ENCODE measurements at places on chromosomes 1 and 21.

- DNase-seq, result no peak
Observed at GRCh38 chr1:192343344-192343743, 26.6 kb downstream of the RGS21 start.

DNA sequence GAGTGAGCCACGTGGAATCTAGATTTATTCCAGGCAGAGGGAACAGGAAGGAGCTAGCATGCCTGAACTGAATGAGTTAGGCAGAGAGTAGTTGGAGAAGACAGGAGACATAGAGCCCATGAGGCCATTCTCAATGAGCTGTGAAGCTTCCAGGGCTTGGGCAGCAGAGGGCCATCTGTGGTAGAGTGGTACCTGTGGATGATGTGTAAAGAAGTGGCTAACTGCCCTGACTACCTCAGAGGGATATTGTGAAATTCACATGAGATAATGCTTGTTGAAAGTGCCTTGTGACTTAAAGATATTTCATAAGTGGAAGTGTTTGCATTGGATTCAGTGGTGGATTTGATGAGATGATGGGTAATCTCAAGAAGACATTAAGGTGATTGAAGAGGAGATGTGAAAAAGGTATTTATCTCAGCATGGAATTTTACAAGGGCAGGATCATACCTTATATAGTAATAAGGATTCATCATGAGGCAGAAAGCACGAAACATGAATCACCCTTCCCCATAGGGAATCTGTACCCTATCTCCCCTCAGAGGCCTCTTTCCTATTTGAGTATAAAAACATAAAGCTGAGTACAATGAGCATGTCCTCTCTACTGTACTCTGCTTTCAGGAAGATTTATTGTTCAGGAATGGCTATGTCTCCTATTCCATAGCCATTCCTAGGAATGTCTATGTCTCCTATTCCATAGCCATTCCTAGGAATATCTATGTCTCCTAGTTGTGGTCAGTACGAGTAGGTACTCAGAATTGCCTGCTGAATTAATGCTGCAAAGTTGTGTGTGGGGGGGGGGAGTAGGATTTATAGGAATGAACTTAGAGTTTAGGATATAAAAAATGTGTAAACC, 146.8 kb downstream of the PAPPA2 start:
- DNase-seq, result no peak

GRCh38 chr1:229156872-229157271, 114.0 kb upstream of the RAB4A start:
- DNase-seq, result no peak

- peak; percentile 50 for DNase-seq
Observed at GRCh38 chr1:35715568-35716002, 3.1 kb downstream of the C1orf216 start.

- DNase-seq, result no peak
Observed at GRCh38 chr1:247430434-247430833, 14.5 kb downstream of the NLRP3 start.

DNA sequence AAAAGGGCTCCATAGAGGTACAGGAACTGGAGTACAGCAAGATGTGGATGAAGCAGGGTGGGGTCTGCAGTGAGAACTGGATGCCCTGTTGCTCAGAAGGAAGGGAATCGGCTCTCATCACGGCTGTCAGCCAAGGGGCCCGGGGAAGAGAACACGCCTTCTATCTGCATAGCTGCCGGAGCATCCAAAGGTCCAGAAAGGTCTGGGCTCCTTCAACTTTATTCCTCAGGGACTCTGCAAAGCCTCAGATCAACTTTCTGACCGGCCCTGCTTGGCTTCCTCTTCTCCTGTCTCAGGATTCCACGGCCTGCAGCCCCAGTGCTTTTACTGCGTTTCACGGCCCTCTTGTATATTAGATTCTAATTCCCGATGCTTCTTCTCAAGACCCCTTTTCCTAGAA, 34.8 kb downstream of the KRTAP19-8 start:
- DNase-seq, result no peak

GRCh38 chr1:64608005-64608650, 136.7 kb upstream of the RAVER2 start:
- no peak for DNase-seq

DNA sequence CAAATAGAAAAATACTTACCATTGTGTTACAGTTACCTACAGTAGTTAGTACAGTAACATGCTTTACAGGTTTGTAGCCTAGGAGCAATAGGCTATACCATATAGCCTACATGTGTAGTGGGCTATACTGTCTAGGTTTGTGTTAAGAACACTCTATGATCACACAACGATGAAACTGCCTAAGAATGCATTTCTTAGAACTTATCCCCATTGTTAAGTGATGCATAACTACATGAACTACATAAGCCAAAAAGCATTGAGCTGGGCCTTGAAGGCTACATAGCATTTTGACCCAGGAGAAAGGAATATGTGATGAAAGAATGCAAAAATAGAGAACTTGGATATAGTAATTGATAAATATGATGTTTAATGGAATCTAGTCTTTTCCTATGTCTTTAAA, 46.4 kb upstream of the JUN start:
- no peak for DNase-seq

GRCh38 chr1:217526636-217527035, 104.3 kb downstream of the GPATCH2 start:
- no peak for DNase-seq

- DNase-seq, result no peak
Observed at GRCh38 chr1:111202707-111203623, 2.5 kb upstream of the DENND2D start.

GRCh38 chr1:58861506-58861905, 77.7 kb upstream of the JUN start:
- DNase-seq, result no peak

- no peak for DNase-seq
Observed at GRCh38 chr21:36310016-36310415, 10.0 kb upstream of the MORC3 start.

GRCh38 chr1:192130175-192130574, 28.1 kb upstream of the RGS18 start:
- no peak for DNase-seq

DNA sequence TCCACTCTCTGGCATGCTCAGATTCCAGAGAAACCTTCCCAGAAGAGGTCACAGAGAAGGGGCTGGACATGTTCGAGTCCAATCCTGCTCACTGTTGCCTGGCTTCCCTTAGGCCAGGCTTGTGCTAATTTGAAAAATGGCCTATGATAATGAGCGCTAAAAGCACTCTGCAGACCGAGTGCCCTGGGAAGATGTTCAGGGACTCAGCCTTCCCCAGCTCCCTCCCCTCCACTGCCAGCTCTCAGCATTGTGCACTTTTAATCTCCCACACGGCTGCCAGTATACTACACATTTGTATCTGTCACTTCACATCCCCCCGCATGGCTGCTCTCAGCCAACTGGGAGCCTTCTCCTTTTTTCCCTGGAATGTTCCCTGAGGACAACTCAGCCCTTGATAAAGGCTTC, 24.1 kb downstream of the FAM163A start:
- no peak for DNase-seq

DNA sequence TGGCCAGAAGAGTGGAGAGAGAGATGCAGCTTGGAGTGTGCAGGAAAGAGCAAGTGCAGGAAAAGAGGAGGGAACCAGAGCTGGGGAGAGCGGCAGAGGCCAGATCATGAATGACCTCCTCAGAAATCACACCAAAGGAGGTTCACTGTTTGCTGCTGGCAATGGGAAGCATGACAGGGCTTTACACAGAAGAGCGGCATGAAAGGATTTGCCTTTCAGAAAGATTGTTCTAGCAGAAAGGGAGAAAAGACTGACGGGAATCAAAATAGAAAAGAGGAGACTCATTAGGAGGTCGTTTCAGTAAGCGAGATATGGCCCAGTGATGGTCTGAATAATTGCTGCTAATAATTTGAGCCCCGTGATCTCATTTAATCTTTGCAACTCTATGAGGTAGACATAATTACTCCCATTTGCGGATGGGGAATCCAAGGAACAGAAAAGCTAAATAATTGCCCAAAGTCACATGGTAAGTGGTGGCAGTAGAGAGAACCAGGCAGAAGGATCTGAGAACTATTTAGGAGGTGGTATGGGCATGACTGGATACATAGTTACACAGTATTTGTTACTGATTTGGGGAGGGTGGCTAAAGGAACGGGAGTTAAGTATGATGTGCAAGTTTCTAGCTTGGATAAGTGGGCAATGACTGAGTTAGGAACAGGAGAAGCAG, 12.5 kb upstream of the HNRNPR start:
- DNase-seq, result no peak

- DNase-seq, result peak; percentile 26
Observed at GRCh38 chr1:231091831-231092301, 51.8 kb upstream of the FAM89A start.

DNA sequence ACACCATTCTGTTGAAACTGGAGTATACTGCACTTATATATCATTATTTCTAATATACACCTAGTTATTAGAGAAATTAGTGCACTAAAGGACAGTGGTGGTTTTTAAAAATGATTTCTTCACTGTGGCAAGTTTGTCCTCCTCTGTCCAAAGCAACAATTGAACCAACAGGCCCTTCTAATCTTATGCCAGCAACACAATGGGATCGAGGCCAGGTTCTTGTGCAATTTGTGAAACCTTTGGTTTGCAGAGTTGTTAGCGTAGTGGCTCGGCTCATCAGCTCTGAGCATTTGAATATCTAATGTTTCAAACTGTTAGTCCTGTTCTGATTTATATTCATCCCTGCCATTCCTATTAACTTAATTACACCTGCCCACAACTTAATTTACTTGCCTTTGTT, 9.9 kb upstream of the LRRC39 start:
- DNase-seq, result no peak

DNA sequence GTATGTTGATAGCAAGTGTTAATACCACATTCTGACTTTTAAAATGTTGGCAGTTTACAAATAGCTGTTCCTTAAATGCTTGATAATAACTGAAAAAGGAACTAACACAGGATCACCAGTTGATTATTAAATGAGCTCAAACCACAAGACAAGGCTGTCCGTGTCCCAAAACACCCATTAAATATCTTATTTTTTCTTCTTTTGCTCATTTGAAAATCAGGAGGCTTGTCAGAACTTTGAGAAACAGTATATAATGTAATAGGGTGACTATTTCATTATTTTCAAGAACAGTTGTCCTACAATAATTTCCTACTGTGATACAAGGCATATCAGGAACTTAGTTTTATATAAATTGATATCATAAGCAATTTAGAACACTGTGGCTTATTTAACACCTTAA, 2.7 kb downstream of the CDKN2C start:
- DNase-seq, result no peak

GRCh38 chr1:234515821-234516241, 36.9 kb upstream of the TARBP1 start:
- no peak for DNase-seq

DNA sequence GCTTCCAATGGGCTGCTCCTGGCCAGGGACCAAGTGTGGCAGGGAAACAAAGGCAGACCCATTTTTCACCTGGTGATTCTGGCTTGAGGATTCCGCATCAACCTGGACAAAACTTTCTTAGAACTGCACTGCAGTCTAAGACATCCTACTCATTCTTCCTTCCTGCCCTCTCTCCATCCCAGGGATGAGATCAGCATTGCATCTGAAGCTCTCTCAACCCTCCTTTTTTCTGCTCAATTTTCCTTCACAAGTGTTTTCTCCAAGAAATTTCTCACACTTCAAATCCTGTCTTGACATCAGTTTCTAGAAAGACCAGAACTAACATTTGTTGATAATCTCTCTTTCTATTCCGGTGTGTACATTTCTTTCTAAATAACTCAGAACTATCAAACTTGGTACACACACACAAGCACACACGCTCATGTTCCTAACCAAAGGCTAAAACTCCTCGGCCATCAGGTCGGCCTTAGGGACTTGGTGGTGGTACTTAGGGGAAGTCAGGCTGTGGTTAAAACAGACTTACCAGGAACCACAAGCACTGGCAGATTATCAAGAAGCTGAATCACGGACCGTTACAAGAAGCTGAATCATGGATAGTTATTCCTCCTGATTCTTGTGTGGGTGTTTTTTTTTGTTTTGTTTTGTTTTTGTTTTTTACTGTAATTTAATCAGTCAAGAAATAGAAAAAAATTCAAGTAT, 21.0 kb upstream of the CXADR start:
- no peak for DNase-seq

DNA sequence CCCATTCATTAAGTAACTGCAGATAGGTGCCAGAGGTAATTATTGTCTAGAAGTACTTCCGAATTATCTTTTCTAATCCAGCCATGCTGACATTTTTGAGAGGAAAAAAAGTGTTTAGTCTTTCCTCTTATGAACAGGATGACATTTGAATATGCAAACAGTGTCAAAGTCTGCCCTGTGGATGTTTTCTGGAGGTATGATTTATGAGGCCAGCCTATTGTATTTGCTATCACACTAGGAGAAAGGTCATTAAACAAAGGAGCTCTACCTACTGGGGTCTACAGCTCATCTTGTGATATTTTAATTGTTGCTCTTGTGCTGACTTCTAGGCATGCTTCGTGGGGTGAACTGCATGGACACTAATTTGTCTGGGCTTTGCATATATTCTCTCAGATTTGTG, 559.7 kb upstream of the CAMK1G start:
- DNase-seq, result no peak

GRCh38 chr1:95384567-95384966, 150.6 kb downstream of the RWDD3 start:
- no peak for DNase-seq

Measured in stimulated activated CD4-positive, alpha-beta T cell treated with anti-CD3 and anti-CD28 coated beads, TNF-alpha, amount 100 ng/mL, for 1 hour (primary cell).